ENCODE measurements at places on chromosomes 3 and 15.

DNA sequence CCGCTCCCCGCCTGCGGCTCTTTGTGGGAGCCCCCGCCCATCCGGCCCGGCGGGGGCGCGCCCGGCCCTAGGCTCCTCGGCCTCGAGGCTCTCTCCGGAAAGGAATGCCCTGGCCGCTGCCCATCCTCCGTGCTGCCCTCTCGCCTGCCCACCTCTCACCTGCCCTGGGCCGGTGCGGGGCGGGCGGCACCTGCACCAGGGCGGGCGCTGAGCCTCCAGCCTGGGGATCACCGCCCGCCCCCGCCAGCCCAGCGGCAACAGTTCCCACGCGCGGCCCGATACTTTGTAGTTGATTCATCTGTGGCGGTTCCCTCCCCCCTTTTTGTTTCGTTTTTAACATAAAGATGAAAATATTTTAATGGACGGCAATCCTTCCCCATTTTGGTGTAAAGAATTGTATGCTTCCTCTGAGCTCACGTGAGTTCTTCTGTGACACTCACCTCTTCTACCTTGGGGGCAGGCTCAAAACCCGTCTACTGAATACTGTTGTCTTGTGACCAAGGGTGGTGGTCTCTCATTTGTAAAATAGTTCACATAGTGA, 1.9 kb downstream of the KLF13 start:
- DNase-seq: no peak

GRCh38 chr3:196660381-196661166, 21.1 kb downstream of the NRROS start:
- no peak for DNase-seq

GRCh38 chr15:60932051-60932915, 296.8 kb downstream of the RORA start:
- DNase-seq: no peak

GRCh38 chr3:41115069-41115468, 84.2 kb upstream of the CTNNB1 start:
- DNase-seq: no peak

DNA sequence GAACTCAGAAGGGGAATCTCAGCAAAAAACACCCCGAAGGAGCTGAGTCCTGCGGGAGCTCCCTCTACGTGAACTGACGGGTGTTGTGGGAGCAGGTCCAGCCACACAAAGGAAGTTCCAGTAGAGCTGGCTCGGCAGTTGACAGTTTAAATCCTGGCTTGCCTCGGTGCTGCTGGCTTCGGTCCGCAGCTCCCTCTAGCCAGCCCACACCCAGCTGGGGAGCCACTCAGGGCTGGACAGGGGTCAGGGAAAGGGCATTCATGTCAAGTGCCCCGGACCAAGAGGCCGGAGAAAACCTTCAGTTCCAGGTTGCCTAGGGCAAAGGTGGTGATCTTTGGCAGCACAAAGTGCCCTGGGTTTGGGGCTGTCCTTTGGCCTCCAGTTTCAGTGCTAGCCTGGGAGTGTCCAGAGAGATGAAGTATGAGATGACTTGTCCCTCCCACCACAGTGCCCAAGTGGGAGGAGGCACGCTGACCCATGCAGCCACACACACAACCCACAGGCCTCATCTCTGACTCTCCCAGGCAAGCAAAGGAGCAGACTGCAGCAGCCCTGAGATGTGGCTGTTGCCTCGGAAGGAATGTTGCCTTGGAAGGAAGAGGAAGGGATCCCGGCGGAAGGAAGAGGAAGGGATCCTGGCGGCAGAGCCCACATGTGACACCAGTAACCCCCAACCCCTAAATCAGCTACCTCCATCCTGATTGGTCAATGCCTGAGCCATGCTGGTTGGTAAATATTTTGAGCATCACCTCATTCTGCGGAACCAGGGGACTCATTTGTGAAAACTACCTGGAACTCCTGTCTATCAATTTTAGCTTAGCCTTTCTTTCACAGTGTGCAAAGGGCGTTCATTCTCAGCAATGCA, 13.9 kb upstream of the ANPEP start:
- no peak for DNase-seq

DNA sequence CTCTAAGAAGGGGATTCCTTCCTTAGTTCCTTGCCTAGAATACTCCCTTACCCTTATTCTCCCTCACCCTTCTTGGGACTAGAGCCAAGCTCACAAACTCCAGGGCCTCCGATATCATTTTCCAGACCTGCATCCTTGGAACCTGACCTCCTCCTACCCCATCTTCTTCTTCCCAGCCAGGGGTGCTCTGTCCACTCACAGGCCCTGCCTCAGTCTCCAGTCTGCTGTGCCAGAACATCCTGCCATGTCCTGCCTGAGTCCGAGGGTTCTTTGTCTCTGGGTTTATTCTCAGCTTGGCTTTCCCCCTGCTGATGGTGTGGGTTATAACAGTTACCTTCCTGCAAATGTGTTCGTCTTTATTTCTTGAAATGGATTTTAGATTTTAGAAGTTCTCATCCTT, 59.9 kb upstream of the MCF2L2 start:
- no peak for DNase-seq

DNA sequence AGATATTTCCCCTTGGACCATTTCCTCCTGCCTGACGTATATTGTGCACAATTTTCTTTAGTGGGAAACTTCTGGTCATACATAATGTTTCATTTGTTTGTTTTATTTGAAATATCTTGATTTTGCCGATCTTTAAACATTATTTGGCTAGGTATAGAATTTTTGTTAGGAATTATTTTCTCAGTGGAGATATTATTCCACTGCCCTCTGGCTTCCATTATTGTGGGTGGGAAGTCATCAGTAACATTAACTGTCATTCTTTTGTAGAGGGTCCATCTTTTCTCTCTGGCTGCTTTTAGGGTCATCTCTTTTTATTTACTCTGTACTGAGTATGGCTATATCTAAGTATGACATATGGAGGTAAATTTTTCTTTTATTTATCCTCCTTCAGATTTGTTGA, 135.5 kb upstream of the LIPC start:
- no peak for DNase-seq

- DNase-seq: no peak
These were observed 36.0 kb upstream of the CBLB start for GRCh38 chr3:105904678-105905284.

DNA sequence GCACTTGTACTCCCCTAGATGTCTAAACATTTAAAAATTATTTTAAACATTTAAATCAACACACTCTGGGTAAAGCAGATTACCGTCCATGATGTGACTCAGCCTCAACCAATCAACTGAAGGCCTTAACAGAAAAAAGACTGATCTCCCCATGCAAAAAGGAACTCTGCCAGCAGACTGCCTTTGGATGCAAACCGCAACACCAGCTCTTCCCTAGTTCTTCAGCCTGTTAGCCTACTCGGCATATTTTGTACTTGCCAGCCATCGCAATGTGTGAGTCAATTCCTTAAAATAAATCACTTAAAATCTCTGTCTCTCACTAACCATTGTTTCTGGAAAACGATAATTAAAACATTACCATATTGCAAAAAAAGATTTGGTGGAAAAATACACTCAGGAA, 375.9 kb downstream of the RSL24D1 start:
- DNase-seq: no peak

DNA sequence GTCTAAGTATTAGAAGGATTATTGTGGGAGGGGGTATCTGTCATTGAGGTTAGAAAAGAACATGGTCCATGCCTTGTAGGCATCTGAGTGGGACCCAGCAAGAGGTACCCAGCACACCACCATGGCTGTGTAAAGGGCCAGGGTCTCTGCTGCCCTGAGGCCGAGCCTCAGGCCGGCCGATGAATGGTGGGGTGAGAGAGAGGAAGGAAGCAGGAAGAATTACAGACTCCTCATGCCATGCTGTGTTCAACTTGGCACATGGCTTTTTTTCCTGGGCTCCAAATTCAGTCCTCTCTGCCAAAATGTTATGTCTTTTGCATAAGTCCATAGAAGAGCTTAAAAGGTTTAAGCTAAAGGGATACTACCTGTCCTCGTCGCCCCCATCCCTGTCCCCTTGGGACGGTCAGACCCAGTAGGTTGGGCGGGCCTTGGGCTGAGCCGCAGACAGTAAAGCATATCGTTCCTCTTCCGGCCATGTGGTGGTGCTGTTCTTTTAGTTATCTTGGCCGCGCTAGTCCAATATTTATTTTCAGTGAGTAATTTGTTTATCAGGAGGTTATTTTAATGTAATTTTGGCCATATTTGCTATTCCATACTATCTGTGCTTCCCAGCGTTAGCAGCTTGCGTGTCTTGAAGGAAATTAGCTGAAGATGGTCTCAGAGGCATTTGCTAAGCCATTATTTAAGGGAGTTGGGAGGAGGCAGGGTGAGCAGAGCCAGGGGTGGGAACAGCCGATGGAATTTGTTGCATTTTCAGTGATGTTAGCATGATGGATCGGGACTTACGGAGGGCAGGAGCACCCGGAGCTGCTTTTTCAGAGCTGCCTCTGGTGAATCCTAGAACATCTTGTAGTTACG, 152.4 kb downstream of the AGBL1 start:
- no peak for DNase-seq

GRCh38 chr15:48537271-48538113, 108.0 kb downstream of the FBN1 start:
- DNase-seq: no peak

DNA sequence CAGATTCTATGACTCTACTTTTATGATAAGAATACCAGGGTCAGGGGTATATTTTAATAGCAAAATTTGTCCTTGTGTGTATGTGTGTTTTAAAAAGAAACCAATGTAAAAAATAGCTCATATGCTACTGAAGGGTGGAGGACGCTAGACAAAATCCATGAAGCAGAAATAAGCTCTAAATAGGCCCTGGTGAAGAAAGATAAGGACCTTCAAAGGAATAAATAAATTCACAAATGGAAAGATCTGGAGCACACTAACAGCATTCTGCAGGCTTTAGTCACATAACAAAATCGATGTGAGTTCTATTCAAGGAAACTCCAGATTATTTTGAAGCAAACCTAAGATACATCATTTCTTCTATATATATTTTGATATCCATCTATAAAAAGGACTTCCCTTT, 27.2 kb upstream of the ATP11B start:
- no peak for DNase-seq

DNA sequence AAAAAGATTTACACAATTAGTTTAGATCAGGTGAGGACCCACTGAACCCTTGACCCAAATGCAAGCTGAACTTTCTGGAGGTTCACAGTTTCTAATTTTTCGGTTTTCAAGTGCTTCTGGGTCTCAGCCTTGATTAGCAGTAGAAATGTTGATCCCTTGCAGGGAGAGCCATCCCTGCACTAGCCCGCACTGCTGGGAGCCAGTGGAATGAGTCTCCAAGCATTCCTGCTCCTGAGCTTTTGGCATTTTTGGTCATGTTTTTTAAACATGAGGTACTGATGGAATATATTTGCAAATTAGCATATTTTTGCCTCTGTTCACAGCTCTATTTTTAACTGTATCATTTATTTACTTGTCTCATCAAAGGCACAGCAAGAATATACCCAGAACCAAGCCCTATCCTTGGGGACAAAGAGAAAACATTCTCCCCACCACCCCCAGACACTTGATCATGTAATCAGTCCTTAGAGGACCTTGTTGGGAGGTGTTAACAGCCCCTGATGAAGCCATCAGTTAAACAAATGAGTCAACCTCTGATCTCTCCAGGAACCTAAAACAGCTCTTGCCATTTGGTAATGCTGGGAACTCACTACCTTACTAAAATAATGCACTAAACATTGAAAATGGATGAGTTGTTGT, 119.0 kb upstream of the CTDSPL start:
- no peak for DNase-seq

DNA sequence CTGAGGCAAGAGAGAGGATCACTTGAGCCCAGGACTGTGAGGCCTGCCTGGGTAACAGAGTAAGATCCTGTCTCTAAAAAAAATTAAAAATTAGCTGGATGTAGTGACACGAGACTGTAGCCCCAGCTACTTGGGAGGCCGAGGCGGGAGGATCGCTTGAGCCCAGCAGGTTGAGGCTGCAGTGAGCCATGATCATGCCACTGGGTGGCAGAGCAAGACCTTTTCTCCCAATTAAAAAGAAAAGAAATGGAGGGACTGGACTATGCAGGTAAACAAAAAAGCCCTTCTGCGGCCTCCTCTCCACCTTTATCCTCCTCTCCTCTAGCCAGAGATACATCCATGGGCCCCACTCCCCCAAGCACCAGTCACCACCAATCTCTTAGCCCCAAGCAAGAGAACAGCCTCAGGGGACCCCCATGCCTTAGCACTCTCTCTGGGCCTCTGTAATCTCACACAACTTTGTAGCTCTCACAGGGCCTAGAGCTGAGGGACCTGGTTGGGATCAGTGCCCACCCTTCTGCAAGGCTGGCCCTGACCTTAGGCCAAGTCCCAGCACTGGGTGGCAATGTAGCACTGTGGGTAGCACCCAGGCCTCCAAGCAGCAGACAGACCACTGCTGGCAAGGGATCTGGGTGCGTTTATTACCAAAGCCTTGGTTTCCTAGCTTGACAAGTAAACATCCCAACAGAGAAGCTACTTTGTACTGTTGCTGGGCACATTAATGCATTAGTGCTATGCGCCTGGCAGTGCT, 43.4 kb downstream of the FAM174B start:
- no peak for DNase-seq

- no peak for DNase-seq
These were observed 22.8 kb downstream of the MYO1E start for GRCh38 chr15:59349680-59350420.

DNA sequence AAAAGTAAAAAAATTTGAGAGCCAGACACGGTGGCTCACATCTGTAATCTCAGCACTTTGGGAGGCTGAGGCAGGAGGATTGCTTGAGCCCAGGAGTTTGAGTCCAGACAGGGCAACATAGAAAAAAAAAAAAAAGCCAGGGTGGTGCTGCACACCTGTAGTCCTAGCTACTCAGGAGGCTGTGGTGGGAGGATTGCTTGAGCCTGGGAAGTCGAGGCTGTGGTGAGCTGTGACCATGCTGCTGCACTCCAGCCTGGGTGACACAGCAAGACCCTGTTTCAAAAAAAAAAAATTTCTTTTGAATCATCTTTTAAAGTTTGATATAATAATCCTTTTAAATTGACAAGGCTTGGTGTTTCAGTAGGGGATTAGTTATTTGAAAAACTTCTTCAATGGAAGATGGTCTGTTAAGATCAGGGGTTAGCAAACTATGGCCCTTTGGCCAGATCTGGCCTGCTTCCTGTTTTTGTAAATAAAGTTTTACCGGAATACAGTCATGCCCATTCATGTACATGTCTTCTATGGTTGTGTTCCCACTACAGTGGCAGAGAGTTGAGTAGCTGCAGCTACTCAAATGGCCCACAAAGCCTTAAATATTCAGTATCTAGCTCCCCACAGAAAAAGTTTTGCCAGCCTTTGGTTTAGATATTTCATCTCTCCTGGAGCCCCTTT, 28.9 kb downstream of the CDAN1 start:
- no peak for DNase-seq

DNA sequence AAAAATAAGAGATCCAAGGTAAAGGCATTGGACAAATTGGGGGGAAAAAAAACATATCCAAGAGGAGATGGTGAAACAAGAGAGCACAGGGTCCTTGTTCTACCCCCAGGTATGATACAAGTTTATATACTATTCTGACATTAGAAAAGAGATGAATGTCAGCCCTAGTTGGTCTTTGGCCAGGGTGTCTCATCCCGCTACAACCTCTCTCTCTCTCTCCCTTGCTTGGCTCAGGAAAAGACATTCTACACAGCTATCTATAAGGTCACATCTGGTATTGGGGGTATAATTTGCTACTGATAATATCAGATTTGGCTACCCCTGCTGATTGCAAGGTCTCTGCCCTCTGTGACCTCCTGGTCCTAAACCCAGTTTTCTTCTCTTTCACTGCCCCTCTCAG, 117.2 kb downstream of the GOLIM4 start:
- DNase-seq: no peak

- DNase-seq: no peak
These were observed 61.1 kb downstream of the KCNAB1 start for GRCh38 chr3:156181509-156181908.

GRCh38 chr15:95975212-95975611, 355.3 kb upstream of the NR2F2 start:
- DNase-seq: no peak

GRCh38 chr3:138941259-138941885, 5.6 kb downstream of the FOXL2 start:
- no peak for DNase-seq
